B cell (primary cell): ENCODE measurements at places on chromosomes 1 and 21.

DNA sequence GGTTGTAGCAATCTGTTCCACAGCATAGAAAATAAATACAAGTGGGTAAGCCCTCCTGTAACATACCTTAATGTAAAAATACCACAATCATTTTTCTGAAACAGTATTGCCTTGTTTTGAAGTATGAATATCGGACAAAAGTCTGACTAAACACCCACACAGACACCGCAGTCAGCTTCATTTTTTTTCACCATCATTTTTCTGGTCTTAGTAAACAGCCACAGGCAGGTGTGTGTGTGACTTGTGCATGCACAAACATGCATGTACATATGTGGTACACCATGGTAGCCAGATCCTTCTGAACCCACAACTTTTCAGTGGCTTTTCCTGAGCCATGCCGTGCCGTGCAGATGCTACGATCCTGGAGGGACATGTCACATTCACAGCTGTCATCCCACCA, 261.7 kb downstream of the PCP4 start:
- DNase-seq = no peak

GRCh38 chr1:243421784-243422183, 165.9 kb downstream of the SDCCAG8 start:
- no peak for DNase-seq

GRCh38 chr1:28510970-28511440, 5.2 kb downstream of the RCC1 start:
- DNase-seq = peak; percentile 24

DNA sequence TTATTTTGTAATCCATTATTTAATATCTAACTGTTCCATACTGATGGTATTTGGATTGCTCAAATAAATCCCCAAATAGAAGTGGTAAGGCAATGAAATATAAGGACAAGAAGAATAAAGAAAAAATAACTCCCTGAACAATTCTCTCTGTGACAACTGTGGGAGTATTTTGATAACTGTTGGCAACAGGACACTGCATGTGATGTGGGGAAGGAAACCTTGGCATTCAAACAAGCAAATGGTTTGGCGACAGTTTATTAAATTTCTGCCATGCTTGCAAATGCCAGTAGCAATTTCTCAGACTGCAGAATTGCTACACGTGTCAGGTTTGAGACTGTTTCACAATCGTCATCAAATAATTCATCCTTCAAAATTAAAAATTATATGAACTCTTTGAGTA, 8.6 kb upstream of the MRPL39 start:
- DNase-seq = no peak

- DNase-seq = no peak
These were observed 37.1 kb upstream of the DOCK7 start for GRCh38 chr1:62725255-62725654.

DNA sequence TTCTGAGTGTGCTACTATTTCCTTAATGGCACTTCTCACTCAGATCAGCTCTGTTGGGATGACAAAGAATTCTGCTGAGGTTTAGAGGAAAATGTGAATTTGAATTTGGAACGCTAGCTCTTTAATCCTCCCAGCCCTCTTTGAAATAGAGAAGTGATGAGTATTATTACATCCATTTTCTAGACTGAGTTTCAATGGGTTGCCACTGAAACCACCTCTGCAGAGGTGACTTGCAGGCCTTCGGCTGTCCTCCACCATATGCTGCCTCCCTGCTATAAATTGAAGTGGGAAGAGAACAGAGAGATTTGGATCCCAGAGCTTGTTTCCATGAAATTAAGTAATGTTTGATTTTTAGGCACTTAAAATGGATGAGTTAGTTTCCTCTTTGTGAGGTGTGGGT, 363.2 kb upstream of the SNX7 start:
- DNase-seq = no peak

- DNase-seq = peak; percentile 9
These were observed 28.5 kb downstream of the NIBAN1 start for GRCh38 chr1:184945678-184946412.

DNA sequence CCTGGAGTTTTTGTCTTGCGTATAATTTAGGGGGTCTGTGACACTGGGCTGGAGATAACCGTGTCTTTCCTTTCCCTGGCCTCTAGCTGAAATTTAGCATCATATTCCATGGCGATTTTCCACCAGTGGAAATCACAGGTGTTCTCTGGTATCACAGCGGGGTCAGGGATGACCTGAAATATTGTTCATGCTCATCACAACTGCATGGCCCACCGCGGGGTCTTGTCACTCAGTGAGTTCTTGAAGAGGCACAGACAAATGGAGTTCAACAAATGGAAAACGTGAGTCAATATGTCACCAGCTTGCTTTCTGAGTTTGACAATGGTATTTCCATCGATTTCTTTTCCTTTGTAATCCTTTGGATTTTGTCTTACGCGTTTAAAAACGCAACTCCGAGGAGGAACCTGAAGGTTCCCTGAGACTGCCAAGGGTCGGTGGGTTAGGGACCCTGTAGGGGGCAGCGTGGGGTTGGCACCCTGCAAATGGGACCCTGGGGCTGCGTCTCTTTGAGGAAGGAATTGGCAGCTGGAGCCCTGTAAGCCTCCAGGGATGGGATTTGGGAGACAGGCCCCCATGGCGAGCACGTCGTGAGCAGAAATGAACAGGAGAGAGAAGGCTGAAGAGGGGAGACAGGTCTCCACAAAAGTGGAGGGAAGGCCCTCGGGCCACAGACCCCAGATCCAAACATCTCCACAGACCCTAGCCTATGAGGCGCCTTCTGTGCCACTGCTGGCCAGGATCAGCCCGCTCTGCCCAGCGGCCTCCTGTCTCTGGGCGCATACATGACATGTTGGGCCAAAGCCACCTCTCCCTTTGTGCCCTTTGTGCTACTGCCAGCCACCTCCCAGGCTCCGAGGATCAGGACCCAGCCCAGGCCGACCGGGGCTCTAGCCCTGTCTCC, 32.1 kb upstream of the RUNX3 start:
- no peak for DNase-seq

- no peak for DNase-seq
These were observed 1046.7 kb upstream of the B3GALT2 start for GRCh38 chr1:194233069-194233468.

DNA sequence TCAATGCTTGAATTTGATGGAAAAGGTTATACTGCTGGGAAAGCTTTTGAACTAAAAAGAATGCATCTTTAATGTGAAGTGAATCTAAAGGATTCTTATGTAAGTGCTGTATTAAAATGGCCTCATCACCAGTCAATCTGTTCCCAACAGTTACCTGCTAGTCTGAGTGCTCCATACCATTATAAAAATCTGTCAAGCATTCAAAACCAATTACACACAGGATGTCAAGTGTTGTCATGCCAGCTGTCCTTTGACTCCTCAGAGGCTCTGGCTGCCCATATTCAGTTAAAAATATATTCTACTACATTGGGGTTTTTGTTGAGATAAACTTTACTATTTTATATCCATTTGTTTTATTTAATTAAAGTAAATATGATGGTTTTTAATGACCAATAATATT, 1587.7 kb downstream of the AMY1C start:
- DNase-seq = no peak

- no peak for DNase-seq
These were observed 6.2 kb downstream of the DISP3 start for GRCh38 chr1:11485191-11485590.

GRCh38 chr1:63774617-63775417, 1.0 kb downstream of the ROR1 start:
- DNase-seq = peak; percentile 43

GRCh38 chr1:199084293-199084692, 445.5 kb downstream of the PTPRC start:
- DNase-seq = no peak

DNA sequence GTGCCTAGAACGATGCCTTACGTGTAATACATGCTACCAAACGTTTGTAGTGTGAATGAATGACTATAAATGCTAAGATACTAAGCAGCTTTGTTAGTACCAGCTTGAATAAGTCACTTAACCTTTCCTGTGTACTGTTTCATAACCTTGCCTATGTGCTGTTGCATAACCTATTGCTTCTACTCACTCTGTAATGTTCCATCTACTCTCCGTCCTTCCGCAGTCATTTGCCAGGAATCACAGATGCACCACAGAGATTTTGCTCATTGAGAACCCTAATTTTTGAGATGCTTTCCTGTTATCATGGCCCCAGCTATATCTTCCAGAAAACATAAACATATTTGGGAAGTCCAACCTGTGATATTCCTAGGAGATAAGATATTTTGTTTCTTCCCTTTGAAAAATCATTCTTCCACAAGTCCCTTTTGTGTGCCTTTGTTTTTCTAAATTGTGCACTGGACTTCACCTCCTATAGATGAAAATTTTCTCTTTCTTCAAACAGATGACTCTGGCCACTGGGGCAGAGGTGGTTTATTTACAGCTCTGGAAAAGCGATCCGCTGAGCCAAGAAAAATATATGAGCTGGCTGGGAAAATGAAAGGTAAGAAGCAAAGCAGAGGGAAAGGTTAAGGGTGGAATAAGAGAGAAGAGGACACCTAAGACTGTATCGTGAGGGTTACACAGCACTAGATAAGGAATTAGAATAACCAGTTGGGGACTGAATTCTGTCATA, 44.8 kb downstream of the CHD1L start:
- no peak for DNase-seq

DNA sequence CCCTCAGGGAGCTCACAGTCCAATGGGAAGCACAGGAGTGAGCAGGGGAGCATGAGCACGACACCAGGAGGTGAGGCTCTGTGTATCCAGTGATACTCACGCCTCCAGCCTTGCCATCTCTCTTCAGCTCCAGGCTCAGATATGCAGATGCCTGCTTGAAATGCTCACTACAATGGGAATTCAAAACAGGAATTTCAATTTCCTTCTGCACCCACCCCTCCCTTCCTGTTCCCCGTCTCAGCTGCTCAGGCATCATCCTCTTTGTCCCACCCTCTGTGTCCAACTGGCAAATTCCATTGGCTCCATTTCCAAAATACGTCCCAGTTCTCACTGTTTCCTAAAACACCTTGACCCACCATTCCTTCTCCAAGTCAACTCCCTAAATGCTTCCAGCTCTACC, 58.9 kb downstream of the FBXO2 start:
- DNase-seq = no peak

- DNase-seq = no peak
These were observed 7.4 kb downstream of the TMED5 start for GRCh38 chr1:93172778-93173177.

GRCh38 chr1:101283443-101283842, 46.6 kb downstream of the S1PR1 start:
- no peak for DNase-seq

- no peak for DNase-seq
These were observed 8.8 kb downstream of the USP16 start for GRCh38 chr21:29033301-29033700.

DNA sequence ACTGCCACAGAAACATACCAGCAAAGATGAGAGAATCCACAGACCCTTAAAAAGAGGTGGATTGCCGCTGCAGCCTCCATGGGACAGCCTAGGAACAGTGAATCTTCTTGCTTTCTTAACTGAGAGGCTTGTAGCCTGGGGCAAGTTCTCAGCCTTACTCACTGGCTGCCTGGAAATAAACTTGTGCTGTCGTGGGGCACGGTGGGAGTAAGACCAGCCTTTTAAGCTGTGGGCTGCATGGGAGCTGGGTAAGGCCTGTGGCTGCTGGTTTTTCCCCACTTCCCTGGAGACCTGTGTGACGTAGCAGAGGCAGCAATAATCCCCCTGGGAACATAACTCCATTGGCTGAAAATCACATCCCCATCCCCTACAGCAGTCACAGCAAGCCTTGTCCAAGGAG, 30.8 kb downstream of the CD2 start:
- DNase-seq = no peak

DNA sequence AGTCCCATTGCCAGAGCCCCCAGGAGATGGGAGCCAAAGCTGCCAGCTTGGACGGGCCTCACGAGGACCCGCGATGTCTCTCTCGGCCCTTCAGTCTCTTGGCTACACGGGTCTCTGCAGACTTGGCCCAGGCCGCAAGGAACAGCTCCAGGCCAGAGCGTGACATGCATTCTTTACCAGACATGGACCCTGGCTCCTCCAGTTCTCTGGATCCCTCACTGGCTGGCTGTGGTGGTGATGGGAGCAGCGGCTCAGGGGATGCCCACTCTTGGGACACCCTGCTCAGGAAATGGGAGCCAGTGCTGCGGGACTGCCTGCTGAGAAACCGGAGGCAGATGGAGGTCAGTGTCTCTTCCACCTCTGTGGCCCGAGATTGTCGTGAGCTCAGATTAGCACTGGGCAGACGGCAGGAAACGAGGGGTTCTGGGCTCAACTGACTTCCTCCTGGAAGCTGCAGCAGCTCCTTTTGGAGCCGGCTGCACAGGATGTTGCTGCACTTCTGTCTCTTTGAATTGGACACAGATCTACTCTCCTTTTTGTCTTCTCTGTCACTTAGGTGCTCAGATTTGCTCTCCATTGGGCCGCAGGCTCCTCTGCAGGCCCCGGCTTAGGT, 68.0 kb downstream of the DISC1 start:
- no peak for DNase-seq

GRCh38 chr1:36114371-36114770, 10.7 kb downstream of the COL8A2 start:
- no peak for DNase-seq

GRCh38 chr1:19086176-19086875, 123.7 kb downstream of the UBR4 start:
- DNase-seq = no peak

DNA sequence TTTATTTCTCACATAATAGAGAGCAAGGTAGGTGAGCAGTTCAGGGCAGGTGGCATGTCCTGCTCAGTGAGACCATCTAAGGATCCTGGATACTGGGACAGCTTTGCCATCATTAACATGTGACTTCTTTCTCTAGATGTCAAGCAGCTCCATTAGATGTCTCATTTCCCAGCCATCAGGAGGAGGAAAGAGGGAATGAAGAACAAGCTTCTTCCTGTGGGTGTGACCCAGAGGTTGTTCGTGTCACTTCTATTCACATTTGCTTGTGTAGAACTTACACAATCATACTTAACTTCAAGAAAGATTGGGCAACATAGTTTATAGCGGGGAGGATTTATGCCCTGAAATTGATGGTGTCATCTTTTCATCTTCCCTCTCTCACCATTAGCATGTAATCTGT, 169.2 kb upstream of the B3GALT2 start:
- no peak for DNase-seq

DNA sequence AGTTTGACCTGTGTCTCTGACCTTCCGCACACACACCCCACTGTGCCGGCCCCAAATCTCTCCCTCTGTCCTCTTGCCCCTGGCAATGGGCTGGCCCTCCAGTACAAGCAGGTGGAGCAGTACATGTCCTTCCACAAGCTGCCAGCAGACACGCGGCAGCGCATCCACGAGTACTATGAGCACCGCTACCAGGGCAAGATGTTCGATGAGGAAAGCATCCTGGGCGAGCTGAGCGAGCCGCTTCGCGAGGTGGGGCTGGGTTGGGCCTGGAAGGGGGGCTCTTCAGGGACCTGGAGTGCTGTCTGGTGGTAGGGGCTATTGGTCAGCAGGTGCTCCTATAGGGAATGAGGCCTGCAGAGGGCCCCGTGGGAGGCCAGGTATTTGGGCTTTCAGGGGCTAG, 7.8 kb downstream of the HCN3 start:
- DNase-seq = no peak

DNA sequence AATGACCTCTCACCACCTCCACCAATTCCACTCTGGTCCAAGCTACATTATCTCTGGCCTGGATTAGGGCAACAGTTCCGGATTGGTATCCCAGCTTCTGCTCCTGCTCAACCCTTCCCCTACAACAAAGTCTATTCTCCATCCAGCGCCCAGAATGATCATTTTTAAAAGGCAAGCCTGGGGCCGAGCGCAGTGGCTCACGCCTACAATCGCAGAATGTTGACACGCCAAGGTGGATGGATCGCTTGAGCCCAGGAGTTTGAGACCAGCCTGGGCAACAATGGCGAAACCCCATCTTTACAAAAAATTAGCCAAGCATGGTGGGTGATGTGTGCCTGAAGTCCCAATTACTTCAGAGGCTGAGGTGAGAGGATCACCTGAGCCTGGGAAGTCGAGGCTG, 2.2 kb downstream of the LYST start:
- DNase-seq = no peak
